ENCODE measurements at places on chromosomes 13 and 19.

DNA sequence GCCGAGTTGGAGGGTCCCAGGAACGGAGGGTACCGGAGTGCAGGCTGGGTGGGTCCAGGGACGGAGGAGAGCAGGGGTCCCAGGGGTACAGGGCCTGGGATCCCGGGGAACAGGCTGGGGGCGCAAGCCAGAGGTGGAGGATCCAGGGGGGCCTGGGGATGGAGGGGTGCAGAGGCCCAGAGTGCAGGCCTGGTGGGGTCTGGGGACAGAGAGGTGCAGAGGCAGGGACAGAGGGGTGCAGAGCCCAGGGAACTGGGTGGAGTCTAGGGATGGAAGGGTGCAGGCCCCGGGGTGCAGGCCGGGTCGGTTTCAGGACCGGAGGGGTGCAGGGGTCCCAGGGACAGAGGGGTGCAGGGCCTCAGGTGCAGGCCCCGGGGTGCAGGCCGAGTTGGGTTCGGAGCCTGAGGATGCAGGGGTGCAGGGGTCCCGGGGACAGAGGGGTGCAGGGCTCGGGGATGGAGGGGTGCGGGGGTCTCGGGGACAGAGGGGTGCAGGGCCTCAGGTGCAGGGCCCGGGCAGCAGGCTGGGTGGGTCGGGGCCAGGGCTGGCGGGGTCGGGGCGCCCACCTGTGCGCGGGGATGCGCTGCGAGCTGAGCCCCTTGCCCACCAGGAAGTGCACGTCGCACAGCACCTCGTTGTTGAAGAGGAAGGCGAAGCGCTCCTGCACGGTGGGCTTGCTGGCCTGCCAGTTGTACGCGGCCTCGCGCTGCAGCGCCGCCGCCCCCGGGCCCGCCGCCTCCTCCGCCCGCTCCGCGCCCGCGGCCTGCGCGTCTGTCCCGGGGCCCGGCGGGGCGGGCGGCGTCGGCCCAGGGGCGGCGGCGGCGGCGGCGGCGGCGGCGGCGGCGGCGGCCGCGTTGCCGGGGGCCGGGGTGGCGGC lies 545 bp downstream of the BTBD2 start:
- no peak for DNase-seq

DNA sequence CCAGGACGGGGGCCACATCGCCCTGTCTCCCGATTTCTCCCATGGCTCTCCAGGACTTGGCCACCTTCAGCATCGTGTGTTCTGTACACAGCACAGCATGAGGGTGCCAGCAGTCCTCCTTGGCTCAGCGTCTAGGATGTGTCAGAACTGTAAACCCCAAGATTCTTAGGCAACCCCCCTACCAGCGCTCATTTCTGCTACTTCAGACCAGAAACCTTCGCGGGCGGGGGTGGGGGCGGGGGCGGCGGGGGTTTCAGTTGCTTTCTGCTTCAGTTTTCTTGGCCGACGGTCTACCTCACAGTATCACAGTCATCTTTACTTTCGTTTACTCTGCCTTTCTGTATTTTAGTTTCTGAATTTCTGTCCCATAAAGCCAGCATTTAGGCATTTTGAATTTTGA lies 82.4 kb downstream of the GGACT start:
- DNase-seq = no peak

DNA sequence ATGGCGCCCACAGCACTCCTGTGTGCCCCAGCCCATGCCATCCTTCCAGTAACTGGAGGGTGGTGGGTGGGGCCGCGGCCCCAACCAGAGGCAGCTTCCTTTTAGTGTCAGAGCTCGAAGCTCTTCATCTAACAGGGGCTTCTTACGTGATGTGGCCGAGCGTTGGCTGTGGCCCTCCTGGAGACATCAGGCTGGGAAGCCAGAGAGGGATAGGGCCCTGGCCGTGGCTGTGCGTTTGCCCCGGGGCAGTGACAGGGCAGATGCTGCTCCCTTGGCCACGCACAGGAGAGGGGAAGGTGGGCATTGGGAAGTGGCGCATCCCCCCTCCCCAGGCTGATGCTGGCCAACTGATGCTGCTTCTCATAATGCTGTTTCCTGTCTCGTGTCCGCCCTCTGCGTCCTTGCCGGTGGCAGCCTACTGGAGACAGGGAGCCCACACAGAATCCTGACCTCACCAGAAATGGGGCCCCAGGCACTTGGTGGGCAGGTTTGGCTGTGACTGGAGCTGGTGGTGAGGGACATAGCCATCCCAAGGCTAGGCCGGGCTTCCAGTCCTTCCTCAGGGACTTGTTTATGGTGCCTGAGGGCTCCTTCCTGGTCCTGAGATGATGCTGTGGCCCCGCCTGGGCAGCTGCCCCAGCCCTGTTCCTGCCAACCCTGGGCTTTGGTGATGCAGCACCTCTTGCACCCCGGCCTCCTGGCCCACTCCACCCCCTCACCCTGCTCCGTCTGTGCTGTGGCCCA lies 34.3 kb downstream of the ATP4B start:
- no peak for DNase-seq

GRCh38 chr19:38648769-38649304 lies 1.4 kb downstream of the ACTN4 start:
- DNase-seq = no peak

DNA sequence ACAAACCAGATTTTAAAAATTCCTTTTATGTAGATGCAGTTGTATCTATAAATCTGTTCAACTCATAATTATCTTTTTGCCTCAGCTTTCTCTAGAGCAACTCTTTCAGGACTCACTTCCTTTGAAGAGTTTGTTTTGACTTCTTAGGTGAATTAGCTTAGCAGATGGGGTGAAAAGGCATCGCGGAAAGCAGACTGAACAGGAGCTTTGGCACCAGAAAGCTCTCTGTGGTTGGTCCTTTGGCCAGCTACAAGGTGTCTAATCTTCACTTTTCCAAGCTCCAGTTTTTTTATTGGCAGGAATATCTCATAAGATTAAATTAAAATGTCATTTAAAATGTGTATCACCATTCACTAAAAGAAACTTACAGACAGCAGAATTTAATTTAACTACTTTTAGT lies 60.6 kb upstream of the KLF12 start:
- DNase-seq = no peak

DNA sequence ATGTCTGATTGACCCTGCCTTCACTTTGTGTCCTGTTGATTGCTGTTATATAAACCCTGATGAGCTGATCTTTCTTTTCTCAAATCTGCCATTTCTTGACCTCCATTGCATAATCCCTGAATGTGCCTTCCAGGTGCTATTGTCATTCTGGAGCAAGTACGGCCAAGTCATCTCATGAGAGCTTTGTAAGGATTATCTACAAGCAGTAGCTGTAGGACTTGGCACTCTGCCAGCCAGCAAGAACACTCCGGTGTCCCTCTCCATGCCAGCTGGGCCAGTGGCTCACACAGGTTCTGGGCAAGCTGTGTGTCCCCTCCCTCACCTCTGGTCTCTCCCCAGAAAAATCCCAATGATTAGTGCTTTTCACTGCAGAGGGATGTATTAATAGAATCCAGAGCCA lies 348.1 kb downstream of the FOXO1 start:
- DNase-seq = no peak

GRCh38 chr19:19858751-19859150 lies 6.9 kb upstream of the ZNF253 start:
- no peak for DNase-seq

- no peak for DNase-seq
Measured at GRCh38 chr13:58926858-58927257, 1236.9 kb downstream of the DIAPH3 start.

- DNase-seq = no peak
Measured at GRCh38 chr13:36981156-36981743, 17.9 kb downstream of the ALG5 start.

DNA sequence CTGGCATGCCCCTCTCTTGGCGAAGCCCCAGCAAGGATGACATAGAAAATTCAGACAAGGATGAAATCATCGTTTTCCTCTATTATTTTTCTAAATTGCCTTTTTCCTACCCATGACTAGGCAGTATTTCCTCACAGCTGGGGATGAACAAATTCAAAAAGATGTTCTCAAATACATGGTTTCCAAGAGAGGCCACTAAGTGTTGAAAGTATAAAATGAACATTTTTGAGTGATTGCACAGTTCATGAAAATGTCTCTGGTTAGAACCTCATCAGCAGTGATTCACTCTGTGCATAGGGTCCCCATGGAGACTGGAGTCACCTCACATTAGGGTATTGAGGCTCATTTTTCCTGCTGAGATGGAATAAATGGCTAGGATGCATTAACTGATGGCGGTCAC lies 373.7 kb downstream of the DNAJC15 start:
- no peak for DNase-seq

DNA sequence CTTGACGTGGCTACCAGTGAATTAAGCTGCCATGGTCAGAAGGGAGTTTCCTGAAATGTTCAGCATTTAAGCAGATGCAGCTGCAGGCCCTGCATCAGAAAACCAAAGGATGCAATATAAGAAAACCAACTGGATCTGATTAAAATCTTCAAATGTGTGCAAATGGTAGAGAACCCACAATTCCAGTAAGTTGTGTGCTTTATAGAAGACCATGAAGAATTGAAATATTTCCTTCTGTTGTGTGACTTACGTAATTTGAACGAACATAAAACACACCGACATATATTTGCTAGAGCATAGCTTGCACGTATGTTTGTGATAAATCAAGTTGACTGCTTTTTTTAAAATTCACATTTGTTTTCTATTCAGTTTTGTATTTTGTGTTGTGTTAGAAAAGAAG lies 191.4 kb downstream of the COL4A1 start:
- DNase-seq = no peak

DNA sequence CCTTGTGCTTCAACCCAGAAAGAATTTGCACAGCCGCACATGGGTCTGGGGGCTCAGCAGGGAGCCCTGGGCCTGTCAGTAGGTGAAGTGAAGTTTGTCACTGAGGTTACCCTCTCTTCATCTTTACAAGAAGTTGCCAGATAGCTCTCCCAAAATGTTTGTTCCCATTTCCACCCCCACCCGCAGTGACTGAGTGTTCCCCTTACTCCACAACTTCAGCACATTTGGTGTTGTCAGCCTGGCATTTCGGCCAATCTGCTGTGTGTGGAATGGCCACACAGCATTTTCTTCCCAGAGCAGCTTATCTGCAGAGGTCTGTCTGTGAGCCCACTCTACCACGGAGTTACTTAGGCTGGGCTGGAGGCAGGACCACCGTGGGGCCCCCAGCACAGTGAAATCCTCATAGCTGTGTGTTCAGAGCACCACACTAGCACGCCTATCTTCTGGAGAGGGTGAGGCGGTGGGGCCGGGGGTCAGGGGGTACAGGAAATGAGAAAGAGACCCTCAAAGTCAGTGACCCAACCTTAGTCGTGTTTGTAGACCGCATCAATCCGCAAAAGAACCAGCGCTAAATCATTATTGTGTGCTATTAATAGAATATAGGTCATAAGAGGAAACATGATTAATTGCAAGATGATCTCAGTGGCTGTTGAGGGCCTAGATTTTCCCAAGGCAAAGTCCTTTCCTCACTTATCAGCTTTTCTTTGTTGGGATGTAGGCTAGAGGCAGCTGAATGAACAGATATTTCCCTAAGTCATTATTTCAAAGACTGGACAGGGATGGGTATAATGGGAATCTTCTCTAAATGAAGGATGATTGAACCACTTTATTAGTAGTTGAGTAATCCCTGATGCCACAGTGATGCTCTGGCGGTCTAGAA lies 116.0 kb downstream of the SIPA1L3 start:
- no peak for DNase-seq

- DNase-seq = peak; percentile 48
Measured at GRCh38 chr19:9205501-9206113, 13.8 kb downstream of the OR7D4 start.

DNA sequence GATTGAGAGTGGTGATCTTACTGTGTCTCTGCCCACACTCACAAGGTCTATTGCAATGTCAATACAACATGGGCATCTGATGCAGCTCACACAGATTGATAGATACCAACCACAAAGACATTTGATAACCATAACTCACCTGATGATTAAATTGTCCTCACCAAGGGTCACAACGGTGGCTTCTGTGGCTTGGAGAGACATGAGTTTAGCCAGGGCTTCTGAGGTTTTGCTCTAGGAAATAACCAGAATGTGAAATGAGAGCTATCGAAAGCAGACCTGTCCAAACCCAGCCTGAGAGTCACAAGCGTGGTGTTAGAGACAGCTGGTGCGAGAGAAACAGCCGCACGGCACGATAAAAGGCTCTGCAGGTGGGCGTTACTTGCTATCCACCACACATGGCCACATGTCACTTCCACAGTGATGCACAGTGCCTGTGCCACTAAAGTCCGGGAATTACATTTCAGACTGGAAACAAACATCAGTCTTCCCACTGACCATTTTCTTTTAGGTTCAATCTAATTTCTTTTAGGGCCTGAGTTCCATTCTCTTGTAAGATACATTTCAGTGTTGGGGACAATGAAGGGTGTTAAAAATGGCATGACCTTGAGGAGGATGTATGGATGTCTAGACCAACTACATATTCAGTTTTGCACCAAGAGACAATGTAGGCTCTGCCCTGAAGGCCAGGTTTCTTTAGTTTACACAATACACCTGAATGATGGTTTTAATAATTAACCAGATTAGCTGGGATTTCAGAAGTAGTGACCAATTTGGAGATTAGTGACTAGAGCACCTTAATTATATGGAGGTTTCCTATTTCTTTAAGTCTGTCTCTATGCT lies 53.7 kb downstream of the ATP7B start:
- no peak for DNase-seq

- no peak for DNase-seq
Measured at GRCh38 chr13:46617885-46618284, 64.9 kb downstream of the LRCH1 start.

DNA sequence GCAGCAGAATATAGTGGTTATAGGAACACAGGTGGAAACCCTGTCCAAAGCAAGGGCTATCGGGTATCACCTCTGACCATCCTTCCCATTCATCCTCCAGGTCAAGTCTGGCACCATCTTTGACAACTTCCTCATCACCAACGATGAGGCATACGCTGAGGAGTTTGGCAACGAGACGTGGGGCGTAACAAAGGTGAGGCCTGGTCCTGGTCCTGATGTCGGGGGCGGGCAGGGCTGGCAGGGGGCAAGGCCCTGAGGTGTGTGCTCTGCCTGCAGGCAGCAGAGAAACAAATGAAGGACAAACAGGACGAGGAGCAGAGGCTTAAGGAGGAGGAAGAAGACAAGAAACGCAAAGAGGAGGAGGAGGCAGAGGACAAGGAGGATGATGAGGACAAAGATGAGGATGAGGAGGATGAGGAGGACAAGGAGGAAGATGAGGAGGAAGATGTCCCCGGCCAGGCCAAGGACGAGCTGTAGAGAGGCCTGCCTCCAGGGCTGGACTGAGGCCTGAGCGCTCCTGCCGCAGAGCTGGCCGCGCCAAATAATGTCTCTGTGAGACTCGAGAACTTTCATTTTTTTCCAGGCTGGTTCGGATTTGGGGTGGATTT lies 2.1 kb upstream of the RAD23A start:
- DNase-seq = no peak

- no peak for DNase-seq
Measured at GRCh38 chr19:18271433-18271841, 2.8 kb downstream of the IQCN start.

DNA sequence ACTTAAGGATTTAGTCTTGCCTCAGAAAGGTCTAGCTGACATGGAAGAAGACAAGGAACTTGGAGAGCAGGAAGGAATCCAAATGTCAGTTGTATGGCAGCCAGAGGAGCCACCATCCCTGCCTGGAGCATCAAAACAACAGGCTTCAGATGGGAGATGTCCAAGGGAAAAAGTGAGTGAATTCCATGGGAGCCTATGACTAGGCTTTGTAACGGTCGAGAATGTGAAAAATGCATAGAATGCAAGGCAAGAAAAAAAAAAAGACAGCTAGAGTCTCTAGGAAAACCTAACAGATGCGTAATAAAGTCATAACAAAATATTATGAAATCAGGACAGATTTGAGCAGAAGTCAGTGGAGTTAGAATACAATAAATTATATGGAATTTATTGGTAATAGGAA lies 183.7 kb upstream of the LSM14A start:
- DNase-seq = no peak

Measured in NCI-H1048 (cell line).